ENCODE measurements at places on chromosomes 12 and 14.

GRCh38 chr12:130873825-130874224, 2.0 kb downstream of the RAN start:
- DNase-seq: no peak

- no peak for DNase-seq
These were observed 98.6 kb downstream of the PPP2R5E start for GRCh38 chr14:63444588-63444987.

DNA sequence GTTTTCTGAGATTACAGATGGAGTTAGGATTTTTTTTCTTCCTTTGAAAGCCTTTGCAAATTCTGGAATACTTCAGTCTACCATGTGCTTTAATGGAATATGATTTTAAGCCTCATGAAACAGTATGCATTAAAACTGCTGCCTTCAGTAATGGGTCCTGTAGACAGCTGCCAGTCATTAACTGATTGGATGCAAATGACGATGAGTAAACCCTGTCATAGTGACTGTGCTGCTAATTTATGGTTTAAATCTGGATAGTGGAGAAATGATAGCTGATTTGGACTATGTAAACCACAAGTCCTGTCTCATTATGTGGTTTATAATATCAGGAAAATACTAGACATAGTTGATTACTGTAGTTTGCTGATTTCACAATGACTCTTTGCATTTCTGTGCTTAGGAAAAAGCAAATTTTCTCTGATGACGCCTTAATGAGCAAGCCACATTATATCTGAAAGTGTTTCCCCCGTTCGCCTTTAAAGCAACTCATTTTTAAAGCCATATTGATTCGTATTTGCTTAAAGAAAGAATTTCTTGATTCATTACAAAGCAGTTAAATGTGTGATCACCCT, 217.6 kb downstream of the TMTC2 start:
- no peak for DNase-seq

DNA sequence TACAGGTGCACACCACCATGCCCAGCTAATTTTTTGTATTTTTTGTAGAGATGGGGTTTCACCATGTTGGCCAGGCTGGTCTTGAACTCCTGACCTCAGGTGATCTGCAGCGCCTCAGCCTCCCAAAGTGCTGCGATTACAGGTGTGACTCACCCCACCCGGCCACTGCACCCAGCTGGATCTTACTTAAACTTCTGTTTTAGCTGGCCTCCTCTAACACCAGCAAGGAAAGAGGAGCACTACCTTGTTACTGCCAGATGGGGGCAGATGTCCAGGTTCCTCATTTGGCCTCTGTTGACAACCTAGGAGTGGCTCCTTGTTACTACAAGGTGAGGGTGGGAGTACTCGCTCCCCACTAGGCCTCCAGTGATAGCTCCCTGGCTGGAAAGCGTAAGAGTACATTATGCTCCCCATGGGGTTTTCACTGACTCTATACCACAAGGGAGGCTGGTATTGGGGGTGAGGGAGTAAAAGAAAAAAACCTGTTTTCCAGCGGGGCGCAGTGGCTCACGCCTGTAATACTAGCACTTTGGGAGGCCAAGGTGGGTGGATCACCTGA, 13.2 kb upstream of the ARF6 start:
- no peak for DNase-seq

GRCh38 chr14:104636131-104636530, 31.6 kb upstream of the TMEM179 start:
- DNase-seq: no peak

GRCh38 chr12:109765446-109765810, 51.8 kb downstream of the FAM222A start:
- DNase-seq: no peak

DNA sequence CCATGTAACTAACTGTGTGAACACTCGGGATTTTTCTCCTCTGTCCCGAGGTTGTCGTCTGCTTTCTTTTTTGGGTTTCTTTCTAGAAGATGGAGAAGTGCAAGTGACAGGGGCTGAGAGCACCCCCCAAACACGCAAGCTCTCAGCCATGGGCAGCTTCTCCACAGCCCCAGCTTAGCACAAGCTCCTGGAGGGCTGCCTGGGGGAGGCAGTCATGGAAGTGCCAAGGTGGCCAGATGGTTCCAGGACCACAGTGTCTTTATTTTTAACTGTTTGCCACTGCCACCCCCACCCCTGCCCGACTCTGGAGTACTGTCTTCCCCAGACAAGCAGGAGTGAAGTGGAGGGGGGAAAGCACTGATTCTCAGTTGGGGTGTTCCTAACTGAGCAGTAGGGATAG, 58.2 kb downstream of the ST8SIA1 start:
- DNase-seq: no peak

DNA sequence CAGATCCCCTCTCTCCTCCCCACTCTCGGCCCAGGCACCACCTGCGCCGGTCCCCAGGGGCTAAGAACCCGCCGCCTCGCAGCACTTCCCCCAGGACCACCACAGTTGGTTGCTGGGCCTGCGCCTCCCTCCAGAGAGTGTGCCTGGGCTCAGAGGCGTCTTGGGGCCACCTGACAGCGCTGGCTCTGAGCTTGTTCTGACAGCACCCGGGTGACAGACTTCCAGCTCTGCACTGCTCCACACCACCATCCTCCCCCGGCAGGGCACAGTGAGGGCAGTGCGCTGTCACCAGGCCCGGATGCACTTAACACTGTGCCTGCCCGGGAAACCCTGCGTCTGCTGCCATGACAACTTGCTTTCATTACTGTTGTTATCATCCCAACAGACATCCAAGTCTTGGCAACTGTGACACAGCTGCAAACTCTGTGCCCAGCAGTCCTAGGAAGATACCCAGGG, 6.6 kb downstream of the BRF1 start:
- DNase-seq: no peak

DNA sequence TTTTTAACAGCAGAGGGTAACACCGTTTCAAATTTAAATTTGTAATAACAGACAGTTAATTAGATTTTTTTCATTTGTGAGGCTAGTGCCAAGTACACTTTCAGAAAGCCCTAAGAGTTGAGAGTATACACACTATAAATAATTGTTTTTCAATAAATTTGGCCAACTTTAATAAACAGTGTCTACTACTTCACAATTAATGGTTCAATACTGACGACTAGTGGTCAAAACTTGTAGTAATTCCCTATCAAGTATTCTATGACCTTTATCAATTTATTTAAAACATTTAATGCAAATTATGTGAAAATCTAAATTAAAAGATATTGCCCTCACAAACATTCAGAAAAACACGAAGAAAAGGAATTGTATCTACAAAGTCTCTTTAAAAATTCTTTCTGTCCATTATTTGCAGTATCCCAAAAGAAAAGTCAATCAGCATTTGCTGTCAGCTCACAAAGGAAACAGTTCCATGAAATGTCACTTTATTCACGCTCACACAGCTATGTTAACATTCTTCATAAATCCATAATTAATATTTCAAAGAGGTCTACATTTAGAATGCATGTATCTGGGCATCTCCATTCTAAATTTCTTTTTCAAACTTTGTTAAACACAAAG, 91.2 kb downstream of the CEP128 start:
- no peak for DNase-seq

GRCh38 chr12:121432740-121433480, 33.0 kb downstream of the RNF34 start:
- no peak for DNase-seq

DNA sequence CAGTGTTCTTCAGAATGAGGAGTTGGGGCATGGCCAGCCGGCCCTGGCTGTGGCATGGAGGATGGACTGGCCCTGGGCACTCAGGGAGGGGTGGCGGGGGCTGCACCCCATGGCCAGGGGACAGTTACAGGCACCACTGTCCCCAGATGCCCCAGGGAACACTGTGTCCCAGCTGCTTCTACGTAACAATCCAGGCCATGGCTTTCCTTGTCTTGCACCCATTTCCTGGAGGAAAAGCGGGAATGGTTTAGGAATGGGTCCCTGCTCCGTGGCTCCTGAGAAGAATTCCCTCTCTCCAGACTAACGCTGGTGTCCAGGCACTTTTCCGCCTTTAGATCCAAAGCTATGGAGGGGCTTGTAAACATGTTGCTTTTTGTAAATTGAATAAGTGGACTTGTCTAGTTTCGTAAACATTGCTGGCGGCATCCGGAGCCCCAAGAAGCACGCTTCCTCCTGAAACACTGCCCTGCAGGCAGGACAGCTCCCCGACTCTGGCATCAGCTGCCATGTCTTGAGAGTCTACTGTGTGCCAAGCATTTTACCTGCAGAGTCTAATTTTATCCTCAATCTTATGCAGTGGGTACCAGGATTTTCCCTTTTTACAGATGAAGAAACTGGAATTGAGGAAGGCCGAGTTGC, 238.3 kb downstream of the SLC41A2 start:
- DNase-seq: no peak

- no peak for DNase-seq
These were observed 264.1 kb upstream of the FOXG1 start for GRCh38 chr14:28502517-28502916.

DNA sequence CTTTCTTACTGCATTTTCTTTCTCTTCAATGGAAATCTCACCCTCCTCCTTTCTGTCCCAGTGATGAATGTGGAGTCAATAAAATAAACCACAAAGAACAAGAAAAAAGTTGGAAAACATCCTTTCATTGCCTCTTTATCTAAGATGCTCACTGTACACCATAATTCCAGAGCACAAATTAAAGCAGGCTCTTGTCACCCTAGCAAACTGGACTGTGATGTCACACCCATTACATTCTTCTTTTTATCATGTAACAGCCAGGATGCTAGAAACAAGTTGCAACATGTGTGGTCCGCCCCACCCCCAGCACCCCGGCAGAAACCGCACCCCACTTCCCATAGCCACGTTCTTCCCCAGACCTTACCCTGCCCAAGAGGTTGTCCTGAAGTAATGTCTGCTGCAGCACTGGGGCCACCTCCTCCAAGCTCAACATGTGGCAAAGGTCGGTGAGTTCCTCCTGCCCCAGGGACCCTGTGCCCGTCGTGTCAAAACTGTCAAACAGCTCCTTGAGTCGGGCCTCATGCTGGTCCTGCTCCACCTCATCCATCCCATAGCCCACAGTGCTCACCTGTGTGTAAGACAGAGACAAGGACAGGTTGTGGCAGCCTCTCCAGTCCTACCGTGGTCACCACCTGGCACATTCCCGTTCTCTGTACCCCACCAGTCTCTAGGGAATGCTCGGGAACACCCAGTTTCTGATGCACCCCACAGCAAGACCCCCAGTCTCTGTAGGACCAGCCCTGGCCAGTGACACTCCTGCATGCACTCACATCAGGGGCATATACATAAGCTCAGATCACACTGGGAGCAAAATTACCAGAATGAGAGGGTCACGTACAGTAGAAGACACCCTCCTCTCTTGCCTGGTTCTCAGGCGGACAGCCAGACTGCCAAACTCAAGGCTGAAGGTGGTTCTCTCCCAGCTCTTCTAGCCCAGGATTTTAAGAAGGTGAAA, 9.2 kb downstream of the NIN start:
- DNase-seq: no peak
